LoVo (cell line): ENCODE measurements at places on chromosomes 4 and X.

DNA sequence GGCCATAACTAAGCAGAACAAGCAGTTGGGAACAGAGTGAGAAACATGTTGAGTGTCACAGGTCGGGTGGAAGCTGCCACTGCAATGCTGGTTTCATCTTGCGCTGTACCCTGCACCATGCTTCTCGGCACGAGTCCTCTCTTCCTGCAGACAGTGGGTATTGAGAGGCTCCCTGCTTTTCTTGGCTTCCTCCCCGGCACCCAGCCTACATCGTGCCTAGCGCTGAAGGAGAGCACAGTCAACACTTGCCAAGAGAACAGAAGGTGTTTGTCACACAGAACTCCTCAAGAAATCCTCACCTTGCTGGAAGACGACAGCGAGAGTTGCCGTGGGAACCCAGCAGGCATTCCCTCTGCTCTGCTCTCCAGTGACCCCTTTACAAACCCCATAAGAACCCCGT is 53.6 kb downstream of the EVC2 start:
- DNase-seq = no peak

- no peak for DNase-seq
These were observed 13.1 kb downstream of the RBM10 start for GRCh38 chrX:47158131-47158530.

GRCh38 chrX:148700021-148700420 is 199.6 kb downstream of the AFF2 start:
- DNase-seq = no peak

- DNase-seq = no peak
These were observed 99.5 kb upstream of the KLHL13 start for GRCh38 chrX:118216087-118216486.

DNA sequence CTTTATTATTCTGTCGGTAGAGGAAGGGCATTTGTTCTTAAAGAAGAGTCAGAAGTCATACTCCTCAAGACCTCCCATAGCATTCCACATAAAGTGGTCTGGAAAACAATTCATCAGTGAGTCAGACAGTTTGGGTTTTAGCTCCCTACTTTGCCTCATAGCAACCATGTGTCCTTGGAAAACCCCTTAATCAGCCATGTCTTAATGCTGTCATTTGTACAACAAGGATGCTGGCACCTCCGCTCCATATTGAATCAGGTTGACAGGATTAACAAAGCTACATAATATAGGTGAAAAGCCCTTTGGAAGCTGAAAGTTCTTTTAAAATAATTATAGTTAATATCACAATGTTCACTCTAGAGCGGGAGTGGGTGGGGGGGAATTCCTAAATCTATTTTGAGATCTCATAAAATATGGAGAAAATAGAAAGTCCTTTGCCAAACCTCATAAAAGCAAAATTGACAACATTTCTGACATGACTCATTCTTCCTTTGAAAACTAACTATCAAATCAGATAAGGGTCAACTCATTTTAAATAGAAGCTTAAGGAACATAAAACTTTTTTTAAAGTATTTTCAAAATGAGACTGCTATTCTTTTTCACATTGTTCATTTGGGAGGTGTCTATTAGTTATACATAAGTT is 37.3 kb upstream of the GUCY1A1 start:
- DNase-seq = peak; percentile 14

DNA sequence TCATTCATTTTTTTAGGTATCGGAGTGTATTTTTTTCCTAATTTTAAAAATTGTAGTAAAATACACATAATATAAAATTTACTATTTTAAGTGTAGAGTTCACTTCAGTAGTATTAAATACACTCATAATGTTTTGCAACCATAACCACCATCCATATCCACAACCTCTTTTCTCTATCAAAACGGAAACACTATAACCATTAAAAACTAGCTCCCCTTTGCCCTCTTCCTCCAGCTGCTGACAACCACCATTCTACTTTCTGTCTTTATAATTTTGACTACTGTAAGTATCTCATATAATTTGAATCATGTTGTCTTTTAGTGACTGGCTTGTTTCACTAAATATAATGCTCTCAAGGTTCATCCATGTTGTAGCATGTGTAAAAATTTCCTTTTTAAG is 205.4 kb upstream of the CXorf51B start:
- DNase-seq = no peak

GRCh38 chr4:26719954-26720552 is 136.2 kb downstream of the TBC1D19 start:
- peak; percentile 26 for DNase-seq

DNA sequence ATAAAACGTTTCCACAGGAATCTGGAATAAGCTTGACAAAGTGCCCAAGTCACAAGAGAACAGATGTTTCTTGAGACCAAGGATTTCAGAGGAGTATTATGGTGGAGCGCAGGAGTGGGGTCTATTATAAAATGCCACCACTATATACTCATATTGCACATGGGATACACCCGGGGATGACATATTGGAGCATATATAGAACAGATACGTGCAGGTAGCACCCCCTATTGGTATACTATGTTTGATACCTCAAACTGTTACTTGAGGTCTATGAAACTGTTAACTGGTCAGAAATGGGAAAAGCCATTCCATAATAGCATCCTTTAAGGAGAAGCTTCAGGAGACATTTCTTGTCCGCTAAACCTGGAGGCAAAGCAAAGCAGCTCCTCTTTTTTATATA is 86.0 kb downstream of the PCYT1B start:
- DNase-seq = no peak

- DNase-seq = no peak
These were observed 1119.6 kb downstream of the PCDH18 start for GRCh38 chr4:136412708-136413107.

GRCh38 chr4:130393642-130394041 is 1297.7 kb downstream of the C4orf33 start:
- no peak for DNase-seq

DNA sequence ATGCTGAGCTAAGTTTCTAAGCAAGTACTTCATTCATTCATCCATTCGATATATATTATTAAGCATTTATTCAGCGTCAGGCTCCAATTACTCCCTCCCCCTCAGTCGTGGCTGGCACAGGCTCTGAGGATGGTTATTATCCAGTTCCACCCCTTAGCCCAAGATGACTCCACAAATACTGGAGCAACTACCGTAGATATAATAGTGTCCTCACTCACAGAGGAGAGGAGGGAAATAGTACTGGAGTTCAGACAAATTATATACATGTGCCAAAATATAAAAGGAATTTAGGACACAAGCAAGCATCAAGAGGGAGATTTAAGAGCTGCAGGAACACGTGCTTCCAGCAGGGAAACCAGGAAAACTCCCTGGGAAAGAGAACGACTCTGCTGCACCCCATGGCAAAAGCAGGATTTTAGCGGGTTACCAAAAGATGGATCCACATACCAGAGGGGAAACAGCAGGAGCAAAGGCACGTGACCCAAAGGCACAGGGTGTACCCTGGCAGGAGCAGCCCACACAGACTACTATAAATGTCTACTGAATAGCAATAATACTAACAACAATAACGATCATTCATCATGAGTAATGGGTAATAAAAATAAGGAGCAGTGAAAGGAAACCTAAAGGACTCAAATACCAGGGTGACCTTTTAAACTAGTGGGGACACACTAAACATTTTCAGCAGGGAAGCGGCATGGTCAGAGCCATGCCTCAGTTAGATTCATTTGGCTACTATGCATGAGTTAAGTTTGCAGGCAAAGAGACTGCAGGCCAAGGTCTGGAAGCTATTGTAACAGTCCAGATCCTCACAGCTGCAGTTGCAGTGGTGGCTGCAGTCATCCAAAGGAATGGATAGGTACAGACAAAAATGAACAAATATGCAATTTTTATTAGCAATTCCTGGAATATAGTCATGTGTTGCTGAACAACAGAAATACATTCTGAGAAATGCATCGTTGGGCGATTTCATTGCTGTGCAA is 153.7 kb downstream of the APBB2 start:
- no peak for DNase-seq

GRCh38 chr4:162645381-162645780 is 481.6 kb upstream of the FSTL5 start:
- no peak for DNase-seq

DNA sequence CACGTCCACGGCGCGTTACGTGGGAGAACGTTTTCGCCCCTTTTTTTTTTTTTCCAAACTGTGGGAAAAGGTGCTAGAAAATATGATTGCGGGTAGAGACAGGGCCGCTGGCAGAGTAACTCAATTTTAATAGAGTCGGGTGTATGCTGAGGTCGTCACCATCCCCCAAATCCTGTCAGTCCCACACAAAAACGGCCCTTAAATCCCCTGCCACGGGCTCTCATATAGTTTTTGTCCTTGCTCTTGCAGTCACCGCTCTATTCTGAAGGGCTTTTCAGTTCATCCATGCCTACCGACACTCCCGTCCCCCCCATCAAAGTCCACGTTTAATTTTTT is 796 bp upstream of the MED14 start:
- DNase-seq = no peak

DNA sequence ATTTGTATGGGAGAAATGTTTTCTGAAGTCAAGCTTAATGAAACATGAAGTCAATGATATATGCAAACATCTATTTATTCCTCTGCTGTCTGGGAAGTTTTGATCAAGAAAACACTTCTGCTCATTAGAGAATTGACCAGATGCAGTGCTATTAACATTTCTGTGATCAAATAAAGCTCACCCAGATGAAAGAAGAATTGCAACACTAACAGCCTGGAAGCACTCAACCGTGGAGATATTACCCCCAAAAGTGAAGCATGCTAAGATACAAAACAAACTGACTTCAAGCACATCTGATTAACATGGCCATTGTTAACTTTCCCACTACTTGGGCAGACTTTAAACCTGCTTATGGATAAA is 73.7 kb upstream of the GUCY1A1 start:
- no peak for DNase-seq

- DNase-seq = no peak
These were observed 34.0 kb downstream of the BANK1 start for GRCh38 chr4:101824500-101824899.

DNA sequence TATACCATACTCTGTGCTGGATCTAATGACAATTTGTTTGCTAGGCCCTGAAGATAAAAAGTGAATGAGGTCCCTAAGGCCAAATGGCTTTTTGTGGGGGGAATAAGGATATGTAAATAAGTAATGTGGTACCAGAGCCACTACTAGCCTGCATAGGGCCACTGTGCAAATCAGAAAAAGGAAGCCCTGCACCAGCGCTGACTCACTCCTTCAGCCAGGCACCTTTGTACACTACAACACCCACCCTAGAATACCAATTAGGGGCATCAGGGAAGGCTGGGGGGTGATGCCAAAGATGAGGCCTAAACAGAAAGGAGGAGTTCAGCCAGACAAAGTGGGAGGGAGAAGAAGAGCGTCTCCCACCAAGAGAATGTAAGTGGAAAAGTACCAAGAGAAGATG is 122.2 kb downstream of the CAMK2D start:
- DNase-seq = no peak

- no peak for DNase-seq
These were observed 828 bp downstream of the TSPYL2 start for GRCh38 chrX:53082773-53083616.

- DNase-seq = no peak
These were observed 218.5 kb upstream of the TLL1 start for GRCh38 chr4:165654556-165654955.

- DNase-seq = no peak
These were observed 225.2 kb upstream of the DKK2 start for GRCh38 chr4:107261241-107261874.

GRCh38 chrX:79366873-79367749 is at the start of gene ITM2A:
TSS of gene ITM2A (minus strand) at chrX:79367334. CDS start at chrX:79367215, 119 bp downstream.
- no peak for DNase-seq

DNA sequence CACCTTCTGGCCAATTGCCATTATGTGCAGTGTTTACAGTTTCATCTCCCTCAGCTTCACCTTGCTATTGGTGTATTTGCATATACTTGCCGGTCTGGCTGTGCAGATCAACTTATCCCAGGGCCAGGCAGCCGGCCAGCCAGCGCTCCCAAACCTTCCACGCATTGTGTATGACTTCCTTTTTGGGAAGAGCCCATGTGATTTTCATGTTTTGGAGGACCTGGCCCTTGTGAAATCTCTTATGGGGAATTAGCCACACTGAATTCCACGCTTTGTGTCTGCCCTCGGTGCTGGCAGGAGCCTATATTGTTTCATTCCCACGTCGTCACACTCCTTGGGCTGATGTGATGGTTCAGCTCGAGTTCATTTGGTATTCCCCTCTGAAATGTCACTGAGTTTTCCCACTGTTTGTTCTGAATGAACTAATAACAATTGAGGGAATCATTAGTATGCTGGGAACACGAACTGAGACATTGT is 6.0 kb upstream of the PDLIM3 start:
- no peak for DNase-seq

- no peak for DNase-seq
These were observed 34.8 kb upstream of the CXCL6 start for GRCh38 chr4:73801692-73802091.

- DNase-seq = no peak
These were observed 18.1 kb downstream of the SEC24B start for GRCh38 chr4:109451544-109452273.

- no peak for DNase-seq
These were observed 23.9 kb downstream of the TBC1D19 start for GRCh38 chr4:26607776-26608175.

GRCh38 chrX:106612393-106612763 is 600 bp downstream of the RADX start:
- DNase-seq = peak; percentile 6

GRCh38 chrX:71846429-71846828 is 64.2 kb upstream of the NHSL2 start:
- DNase-seq = no peak

GRCh38 chrX:116009346-116009745 is 161.2 kb upstream of the AGTR2 start:
- DNase-seq = no peak

GRCh38 chrX:51893931-51894696 is 691 bp downstream of the MAGED1 start:
- no peak for DNase-seq
